ENCODE measurements at places on chromosomes 5 and 9.

- no peak for DNase-seq
These were observed 1677.3 kb upstream of the CDH6 start for GRCh38 chr5:29516224-29516623.

GRCh38 chr9:94879230-94879629, 152.7 kb downstream of the AOPEP start:
- no peak for DNase-seq

DNA sequence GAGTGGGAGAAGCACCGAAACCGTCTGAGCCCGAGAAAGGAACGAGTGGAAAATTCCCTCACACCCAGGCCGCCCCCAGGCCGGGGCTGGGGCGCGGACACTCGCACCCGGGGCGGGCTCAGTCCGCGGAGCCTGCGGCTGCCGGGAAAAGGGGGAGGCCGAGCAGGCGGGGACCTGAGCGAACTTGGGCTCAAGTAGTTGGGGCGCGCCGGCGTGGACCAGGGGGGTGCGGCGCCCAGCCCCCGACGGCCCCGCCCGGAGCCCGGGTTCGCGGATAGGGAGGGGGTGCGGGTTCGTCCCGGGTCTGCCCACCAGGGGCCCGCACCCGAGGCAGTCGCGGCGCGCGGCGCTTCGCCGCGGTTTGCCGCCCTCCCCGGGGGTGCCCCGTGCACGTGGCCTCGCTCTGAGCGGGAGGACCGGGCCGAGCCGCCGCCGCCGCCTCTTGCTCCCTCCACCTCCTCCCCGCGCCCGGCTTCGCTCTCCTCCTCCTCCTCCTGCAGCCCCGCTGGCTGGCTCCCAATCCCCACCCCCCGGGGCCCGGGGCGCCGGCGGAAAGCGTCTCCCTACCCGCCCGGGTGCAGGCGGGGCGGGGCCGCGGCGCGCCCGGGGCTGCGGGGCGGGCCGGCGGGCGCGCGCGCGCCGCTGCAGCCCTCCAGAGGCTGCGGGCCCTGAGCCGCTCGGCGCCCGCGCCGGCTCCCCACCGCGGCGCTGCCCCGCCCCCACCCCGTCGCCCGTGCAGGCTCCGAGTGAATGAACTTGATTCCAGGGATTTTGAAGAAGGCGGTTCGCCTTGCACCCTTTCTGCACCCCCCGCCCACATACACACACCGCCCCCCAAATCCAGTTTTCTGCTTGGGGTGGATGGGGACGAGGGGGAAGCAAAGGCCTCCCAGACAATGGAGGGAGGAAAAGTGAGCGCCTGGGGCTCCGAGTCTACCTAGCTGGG, 1.3 kb upstream of the NFIB start:
- DNase-seq = peak; percentile 92

DNA sequence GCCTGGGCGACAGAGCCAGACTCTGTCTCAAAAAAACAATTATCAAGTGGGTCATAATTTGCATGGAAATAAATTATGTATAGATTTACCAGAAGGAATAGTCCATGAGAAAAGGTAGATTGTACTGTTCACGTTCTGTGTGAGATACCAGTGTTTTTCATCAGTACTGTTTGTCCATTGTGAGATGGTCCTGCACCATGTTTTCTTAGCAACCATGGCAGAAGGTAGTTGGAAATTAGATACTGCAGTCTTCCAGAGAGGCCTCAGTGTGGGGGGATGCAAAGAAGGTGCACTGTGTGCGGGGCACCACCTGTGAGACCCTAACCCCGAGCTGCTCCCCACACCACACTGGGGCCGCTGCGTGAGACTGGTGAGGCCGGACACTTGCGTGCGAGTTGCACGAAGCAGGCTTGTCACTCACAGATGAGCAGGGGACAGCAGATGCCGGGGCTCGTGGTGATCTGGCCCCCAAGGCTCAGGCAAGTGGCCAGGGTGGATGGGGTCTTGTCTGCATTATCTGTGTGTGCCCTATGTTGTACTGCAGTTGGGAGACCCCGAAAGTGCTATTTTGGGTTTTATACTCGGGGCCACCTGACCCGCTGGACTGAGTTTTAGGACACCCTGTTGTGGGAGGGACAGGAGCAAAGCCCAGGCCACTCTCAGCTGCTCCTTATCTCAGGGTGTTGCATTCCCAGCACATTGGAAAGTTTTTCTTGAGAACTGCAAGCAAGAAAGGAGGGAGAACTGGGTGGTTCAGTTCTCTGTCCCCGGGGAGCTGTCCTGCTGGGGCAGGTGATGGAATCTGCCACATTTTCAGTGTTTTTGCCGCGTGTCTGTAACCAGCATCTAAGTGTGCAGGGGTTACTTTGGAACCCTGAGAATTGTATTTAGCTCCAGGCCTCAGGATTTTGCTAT, 61.9 kb downstream of the EHMT1 start:
- no peak for DNase-seq

DNA sequence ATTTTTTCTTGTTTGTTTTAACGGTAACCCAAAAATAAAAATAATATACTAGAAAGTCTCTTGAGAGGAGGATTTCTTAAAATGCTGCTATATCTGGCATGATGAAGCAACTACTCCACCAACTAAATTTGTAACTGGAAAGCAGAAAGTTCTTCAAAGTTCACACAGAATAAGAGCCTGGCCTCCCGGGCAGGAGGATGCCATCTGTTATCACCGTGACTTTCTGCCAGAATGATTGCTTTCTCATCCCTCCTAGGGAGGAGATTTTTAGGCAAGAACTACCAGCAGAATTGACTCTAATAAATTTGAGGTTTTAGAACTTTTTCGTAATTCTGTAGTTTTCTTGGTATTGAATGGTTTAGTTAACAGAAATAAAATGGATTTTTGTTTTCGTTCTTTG, 464.6 kb upstream of the ACTBL2 start:
- no peak for DNase-seq

DNA sequence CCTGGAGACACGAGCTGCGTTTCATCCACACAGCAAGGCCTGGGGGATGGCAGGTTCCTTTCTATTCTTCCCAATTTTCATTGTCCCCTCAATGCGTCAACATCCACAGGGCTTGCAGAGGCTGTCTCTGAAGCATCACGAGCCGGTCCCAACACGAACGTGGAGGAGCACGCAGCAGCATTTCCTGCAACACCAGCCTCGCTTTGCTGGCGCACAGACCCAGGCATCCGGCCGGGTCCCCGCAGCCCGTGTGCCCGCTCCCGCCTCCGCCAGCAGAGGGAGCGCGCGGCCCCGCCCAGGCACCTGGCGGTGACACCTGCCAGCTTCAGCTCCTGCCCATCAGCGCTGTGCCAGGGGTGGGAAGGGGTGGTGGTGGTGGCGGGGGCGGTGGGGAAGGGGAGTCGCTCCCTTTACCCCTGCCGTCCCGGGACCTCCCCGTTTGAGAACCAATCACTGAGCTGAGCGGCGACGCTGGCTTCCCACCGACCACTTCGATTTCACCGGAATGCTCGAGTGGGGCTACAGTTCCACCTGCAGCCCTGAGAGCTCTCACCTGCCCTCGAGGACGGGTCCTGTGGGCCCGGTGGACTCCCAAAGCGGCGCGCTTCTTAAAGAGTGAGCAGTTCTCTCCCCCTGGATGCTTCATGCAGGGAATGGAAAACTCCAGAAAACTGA, 464.5 kb downstream of the ICE1 start:
- DNase-seq = no peak

GRCh38 chr9:136719195-136719880, 7.0 kb downstream of the DIPK1B start:
- DNase-seq = no peak

GRCh38 chr5:179311581-179311980, 33.7 kb downstream of the ADAMTS2 start:
- no peak for DNase-seq

- no peak for DNase-seq
These were observed 98.5 kb upstream of the ABCA1 start for GRCh38 chr9:105026451-105026850.

DNA sequence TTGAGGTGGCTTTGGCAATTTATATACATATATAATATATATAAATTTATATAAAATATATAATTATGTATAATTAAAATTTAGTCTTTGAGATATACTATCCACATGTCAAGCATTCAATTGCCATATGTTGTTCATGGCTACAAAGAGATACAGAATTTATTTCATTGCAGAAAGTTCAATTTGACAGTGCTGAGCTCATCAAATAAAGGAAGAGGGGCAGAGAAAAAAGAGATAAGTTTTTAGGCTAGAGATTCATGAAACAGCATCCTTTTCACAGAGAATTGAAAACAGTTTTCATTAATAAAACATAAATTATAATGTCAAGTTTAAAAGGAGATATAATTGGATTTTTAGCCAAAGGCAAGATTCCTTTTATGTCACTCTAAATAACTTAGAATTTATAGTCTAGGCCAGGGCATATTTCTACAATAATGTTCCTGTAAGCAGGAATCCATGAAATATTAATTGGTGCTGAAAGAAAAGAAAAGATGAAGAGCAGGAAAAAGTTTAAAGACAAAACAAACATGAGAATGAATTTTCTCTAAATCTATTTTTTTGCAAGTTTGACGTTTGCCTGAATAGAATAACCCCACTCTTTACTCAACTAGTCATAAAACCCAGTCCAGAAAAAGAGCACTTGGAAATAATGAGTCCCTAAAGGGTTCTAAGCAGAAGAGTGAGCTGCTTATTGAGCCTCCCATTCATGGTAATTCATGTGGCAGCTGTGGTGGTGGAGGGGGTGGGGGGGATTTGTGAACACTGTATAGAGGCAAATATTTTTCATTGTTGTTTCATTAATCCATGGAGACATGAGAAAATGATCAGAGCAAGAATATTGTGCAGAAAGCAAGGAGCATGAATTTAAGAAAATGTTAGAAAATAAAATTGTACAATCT, 1279.5 kb downstream of the CDH12 start:
- DNase-seq = no peak

DNA sequence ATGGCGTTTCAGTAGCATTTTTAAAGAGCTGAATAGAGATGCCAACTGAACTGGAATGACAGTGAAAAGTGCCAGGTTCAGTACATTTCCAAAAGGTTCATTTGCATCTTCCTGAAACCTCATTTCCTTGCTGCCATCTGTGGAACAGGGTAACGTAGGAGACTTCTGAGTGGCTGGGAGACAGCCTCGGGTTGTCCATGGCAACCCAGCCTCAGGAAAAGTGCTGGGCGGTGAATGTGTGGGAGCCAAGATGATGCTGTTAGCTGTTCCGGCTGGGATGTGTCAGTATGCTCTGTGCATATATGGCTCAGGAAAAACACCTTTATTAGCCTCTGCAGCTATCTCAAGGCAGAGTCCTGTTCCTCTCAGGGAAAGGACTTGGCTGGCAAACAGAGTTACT, 87.5 kb downstream of the KLHL3 start:
- DNase-seq = no peak

GRCh38 chr9:98339987-98340800, 84.7 kb upstream of the TBC1D2 start:
- no peak for DNase-seq

- DNase-seq = no peak
These were observed 10.3 kb downstream of the FXN start for GRCh38 chr9:69045821-69046220.

- no peak for DNase-seq
These were observed 5.7 kb downstream of the IL3 start for GRCh38 chr5:132065951-132066701.

- DNase-seq = no peak
These were observed 111.0 kb upstream of the SLIT3 start for GRCh38 chr5:169411786-169412430.

- DNase-seq = no peak
These were observed 158.1 kb downstream of the NPR3 start for GRCh38 chr5:32869216-32869615.

- no peak for DNase-seq
These were observed 620.8 kb downstream of the HTR1A start for GRCh38 chr5:63341442-63341841.

GRCh38 chr9:89739511-89739910, 134.7 kb downstream of the GADD45G start:
- no peak for DNase-seq

DNA sequence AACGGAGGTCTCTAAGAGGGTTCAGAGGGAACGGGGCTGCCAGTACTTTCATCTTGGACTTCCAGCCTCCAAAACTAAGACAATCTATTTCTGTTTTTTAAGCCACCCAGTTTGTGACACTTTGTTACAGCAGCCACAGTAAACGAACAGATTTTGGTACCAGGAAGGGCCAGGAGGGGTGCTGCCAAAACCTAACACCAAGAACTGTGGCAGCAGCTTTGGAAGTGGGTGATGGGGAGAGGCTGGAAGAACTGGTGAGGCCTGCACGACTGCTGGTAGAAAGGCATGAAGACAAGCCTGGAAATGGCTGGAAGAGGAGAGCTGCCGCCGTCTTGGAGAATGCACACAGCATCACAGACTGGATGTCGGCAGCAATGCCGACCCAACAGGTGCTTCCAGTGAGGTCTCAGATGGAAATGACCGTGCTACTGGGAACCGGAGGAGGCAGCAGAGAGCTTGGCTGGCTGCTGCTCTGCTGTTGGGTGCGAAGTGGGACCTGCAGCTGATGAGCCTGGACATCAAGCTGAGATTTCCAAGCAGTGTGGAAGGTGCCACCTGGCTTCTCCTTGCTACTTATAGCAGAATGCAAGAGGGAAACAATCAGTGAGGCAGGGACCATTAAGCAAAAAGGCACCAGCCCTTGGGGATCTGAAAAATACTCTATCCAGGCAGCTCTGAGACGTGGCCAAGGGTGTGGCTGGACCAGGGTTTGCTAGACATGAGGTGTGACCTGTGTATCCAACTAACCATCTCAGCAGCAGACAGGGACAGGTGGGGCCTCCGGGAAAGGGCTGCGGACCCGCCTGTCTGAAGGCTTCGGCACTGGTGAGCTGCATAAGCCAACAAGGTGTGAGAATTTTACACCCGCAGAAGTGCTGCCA, 4.7 kb upstream of the TMEM210 start:
- DNase-seq = no peak

DNA sequence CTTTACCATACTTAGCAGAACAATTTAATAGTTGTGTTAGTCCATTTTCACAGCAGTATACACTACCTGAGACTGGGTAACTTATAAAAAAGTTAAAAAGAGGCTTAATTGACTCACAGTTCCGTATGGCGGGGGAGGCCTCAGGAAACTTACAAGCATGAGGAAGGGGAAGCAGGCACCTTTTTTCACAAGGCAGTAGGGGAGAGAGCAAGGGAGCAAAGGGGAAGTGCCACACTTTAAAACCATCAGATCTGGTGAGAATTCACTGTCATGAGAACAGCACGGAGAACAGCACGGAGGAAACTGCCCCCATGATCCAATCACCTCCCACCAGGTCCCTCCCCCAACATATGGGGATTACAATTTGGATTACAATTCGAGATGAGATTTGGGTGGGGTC, 269.9 kb downstream of the MTRR start:
- no peak for DNase-seq

GRCh38 chr5:143695244-143695864, 116.6 kb upstream of the HMHB1 start:
- no peak for DNase-seq

DNA sequence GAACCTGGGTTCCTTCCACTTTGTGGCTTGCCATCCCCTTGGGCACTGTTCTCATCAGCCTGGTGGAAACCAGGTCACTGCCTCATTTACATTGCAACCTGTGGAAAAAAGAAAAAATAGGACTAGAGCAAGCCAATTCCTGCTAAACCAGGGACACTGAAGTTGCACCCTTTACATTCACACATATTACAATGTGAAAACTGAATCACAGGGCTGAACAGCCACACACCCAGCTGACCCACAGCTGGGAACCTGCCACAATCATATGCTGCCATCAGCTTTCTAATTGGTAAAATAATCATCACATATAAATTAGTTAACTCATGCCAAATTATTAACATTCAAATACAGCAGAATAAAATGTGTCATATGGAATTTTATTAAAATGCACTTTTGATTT, 94.5 kb downstream of the CDH6 start:
- DNase-seq = no peak

Measured in skin of body (tissue), 3 donors.